CD8-positive, alpha-beta memory T cell (primary cell): ENCODE measurements at places on chromosomes 7 and 10.

GRCh38 chr7:139692723-139693122 is 85.1 kb downstream of the HIPK2 start:
- H3K27ac ChIP-seq, result no peak overlapping the region
- no peaks in the 10 kb centered on the region for H3K36me3 ChIP-seq
- no peaks in the 10 kb centered on the region for H3K27me3 ChIP-seq
- peaks cover 9% of the 10 kb centered on the region for H3K4me1 ChIP-seq
- no peak overlapping the region for H3K4me3 ChIP-seq
- DNase-seq, result no peak

DNA sequence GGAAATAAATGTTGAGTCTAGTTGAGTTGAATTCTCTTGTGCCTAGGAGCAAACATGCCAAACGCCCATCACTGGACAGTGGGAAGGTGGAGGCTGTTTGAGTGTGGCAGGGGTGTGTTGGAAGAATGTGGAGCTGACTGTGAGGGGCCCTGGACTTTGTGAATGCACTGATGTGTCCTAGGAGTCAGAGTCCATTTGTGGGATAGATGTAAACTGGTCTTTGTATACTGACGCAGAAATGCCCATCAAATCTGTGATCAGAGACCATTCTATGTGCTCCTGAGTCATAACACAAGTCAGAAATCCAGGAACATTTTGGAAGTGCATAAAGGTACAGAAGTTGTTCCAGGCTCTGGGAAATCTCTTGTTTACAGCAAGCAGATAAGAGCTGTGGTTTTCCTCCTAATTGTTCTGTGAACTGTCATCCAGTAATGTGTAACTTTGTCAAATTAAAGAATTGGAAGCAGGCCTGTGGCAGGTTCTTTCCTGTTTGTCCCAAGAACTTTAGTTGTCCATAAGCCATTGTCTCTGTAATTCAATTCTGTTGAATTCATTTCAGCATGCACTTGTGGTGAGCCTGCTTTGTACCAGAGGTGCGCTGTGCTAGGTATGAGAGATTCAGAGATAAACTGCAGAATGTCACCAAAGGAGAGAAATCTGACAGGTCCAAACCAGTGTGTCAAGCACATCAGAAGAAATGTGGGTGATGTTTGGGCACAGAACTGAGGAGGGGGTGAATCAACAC is 7.6 kb downstream of the PRXL2A start:
- no peaks in the 10 kb centered on the region for H3K4me1 ChIP-seq
- H3K27ac ChIP-seq, result no peak overlapping the region
- H3K4me3 ChIP-seq, result no peak overlapping the region

- H3K4me1 ChIP-seq, result no peaks in the 10 kb centered on the region
- H3K27me3 ChIP-seq, result no peaks in the 10 kb centered on the region
- no peak overlapping the region for H3K27ac ChIP-seq
- no peaks in the 10 kb centered on the region for H3K36me3 ChIP-seq
These were observed 27.9 kb upstream of the FRAT2 start for GRCh38 chr10:97362310-97363033.

- no peak within 1 kb of the TSS for H3K4me3 ChIP-seq
- no peak for DNase-seq
- H3K4me1 ChIP-seq, result no peaks in the 10 kb centered on the region
- no peaks in the 10 kb centered on the region for H3K27me3 ChIP-seq
- H3K27ac ChIP-seq, result no peak within 1 kb of the TSS
These were observed at the start of gene CFAP46 for GRCh38 chr10:132942101-132943057. TSS of gene CFAP46 (minus strand) at chr10:132942570. CDS start at chr10:132942484, 86 bp downstream.

- no peak overlapping the region for H3K27ac ChIP-seq
- DNase-seq, result no peak
- H3K4me1 ChIP-seq, result peaks cover 26% of the 10 kb centered on the region
- no peaks in the 10 kb centered on the region for H3K27me3 ChIP-seq
- H3K36me3 ChIP-seq, result no peaks in the 10 kb centered on the region
These were observed 116.8 kb downstream of the MAD1L1 start for GRCh38 chr7:2115760-2116447.

GRCh38 chr10:21529032-21529910 is 3.8 kb upstream of the SKIDA1 start:
- peaks cover 23% of the 10 kb centered on the region for H3K4me1 ChIP-seq
- no peaks in the 10 kb centered on the region for H3K36me3 ChIP-seq
- H3K27ac ChIP-seq, result peak overlapping the region; percentile 21
- no peak overlapping the region for H3K4me3 ChIP-seq

DNA sequence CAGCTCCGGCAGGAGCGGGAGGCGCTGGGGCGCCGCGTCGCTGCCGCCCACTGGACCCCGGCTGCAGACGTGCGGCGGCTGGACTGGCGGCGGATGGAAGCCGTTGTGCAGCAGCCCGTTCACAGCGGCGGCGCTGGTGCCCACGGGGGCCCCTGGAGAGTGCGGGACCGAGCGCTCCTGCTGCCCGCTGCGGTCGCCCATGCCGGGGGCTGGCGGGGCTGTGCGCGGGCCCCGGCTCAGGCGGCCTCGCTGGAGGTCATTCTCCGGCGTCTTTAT is 413 bp downstream of the PANK1 start:
- H3K4me3 ChIP-seq, result peak overlapping the region; percentile 64
- peak; percentile 24 for DNase-seq
- H3K27ac ChIP-seq, result peak overlapping the region; percentile 30
- peaks cover 6% of the 10 kb centered on the region for H3K4me1 ChIP-seq
- no peaks in the 10 kb centered on the region for H3K27me3 ChIP-seq
- no peaks in the 10 kb centered on the region for H3K36me3 ChIP-seq

- no peaks in the 10 kb centered on the region for H3K4me1 ChIP-seq
- DNase-seq, result no peak
- no peak overlapping the region for H3K27ac ChIP-seq
- no peaks in the 10 kb centered on the region for H3K27me3 ChIP-seq
- H3K36me3 ChIP-seq, result no peaks in the 10 kb centered on the region
These were observed 629.0 kb upstream of the IGFBP3 start for GRCh38 chr7:46549892-46550639.

DNA sequence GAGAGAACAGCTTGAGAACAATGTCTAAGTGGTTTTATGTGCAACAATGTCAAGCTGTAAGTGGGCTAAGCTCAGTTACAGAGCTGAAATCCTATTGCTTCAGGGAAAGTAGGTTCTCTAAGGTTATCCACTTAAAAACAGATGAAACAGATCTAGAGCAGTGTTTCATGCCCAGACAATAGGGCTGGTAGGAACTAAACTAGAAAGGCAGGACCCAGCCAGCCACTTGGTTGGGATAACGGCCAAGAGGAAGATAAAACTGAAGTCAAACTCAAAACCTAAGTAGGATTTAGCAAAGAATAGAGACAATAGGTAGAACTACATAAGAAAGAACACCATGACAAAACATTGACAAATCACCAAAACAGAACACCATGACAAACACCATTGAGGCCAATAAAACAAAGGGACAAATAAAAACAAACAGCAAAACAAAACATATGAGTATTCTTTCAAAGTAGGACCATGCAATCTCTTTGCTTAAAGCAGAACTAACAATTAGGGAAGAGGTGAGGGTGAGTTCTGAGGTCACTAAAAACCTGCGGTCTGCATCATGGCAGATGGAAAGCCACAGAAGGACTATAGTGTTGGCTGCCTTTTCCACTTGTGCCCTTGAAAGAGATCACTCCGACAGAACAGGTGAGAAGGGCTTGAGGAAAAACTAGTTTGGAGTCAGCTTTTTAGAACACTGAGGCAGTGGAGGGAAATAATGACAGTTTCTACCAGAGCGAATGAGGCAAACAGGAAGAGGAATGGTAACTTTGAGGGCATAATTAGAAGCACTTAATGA is 81.0 kb downstream of the HGF start:
- H3K36me3 ChIP-seq, result no peaks in the 10 kb centered on the region
- no peaks in the 10 kb centered on the region for H3K4me1 ChIP-seq
- no peaks in the 10 kb centered on the region for H3K27me3 ChIP-seq
- no peak overlapping the region for H3K27ac ChIP-seq
- no peak for DNase-seq
